Liver (tissue), 10 donors: ENCODE measurements at places on chromosomes 7 and 10.

DNA sequence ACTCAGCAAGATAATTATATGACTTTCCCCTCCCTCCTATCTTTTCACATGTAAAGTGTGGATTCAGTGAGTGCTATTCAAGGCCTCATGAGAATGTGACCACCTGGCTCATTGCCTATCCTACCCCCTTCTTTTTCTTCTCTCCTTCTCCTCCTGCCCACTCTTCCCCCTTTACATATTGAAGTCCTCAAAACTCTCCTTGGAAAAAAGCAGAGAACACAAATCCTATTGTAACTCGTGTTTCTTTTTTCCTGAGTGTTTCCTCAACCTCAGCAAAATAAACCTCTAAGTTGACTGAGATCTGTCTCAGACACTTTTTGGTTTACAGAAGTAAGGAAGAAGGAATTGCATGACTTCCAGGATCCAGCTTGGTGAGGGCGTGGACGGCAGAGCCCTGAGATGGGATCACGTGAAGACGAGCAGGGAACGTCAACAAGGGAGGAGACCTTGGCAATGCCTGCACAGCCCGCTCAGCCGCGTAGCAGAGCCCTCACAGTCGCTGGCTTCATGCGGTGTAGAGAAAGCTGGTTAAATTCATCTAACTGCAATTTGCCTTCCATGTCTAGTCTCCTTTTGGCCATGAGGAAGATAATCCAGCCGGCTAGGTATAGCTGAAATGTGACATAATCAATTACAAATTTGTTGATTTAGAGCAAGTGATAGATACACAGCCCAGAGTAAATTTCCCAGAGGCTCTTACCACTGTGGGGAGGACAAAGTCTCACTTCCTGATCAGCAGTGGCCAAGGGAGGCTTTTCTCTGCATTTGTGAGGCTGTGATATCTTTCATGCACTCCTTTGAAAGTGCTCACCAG is 75.7 kb downstream of the LYZL2 start:
- peaks cover 14% of the 10 kb centered on the region for H3K4me1 ChIP-seq
- DNase-seq, result no peak
- peak overlapping the region; percentile 40 for H3K4me3 ChIP-seq
- H3K36me3 ChIP-seq, result no peaks in the 10 kb centered on the region

DNA sequence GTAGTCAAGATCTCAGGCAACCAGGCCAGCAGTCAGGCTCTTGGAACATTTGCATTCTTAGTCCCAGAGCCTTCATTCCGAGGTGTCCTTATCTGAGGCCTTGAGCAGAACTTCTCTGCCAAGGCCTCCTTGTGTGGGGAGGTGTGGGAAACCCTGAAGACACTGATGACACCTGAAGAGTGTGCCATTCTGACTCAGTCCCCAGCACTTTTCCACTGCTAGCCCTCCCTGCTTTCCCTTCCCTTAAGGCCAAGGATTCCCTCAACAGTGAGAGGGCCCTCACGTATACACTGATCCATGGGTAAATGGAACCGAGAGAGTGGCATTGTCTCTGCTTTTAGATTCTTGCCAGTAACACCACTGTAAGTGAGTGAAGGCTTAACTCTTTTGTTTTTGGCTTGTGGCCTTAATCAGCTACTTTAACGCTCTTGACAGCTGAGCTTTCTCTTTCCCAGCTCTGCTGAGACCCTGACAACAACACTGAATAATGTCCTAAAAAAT is 30.3 kb downstream of the TRDMT1 start:
- no peak overlapping the region for H3K4me3 ChIP-seq
- no peaks in the 10 kb centered on the region for H3K36me3 ChIP-seq
- H3K27ac ChIP-seq, result no peak overlapping the region
- DNase-seq, result no peak
- no peaks in the 10 kb centered on the region for H3K4me1 ChIP-seq

GRCh38 chr10:43574001-43574892 is at the start of gene ZNF239:
Gene ZNF239, minus strand, starts transcription at chr10:43574616. Its CDS starts 16,537 bp downstream, at chr10:43558079.
- peaks cover 3% of the 10 kb centered on the region for H3K4me1 ChIP-seq
- peak within 1 kb of the TSS; percentile 44 for H3K4me3 ChIP-seq
- H3K27me3 ChIP-seq, result no peaks in the 10 kb centered on the region
- no peaks in the 10 kb centered on the region for H3K36me3 ChIP-seq

DNA sequence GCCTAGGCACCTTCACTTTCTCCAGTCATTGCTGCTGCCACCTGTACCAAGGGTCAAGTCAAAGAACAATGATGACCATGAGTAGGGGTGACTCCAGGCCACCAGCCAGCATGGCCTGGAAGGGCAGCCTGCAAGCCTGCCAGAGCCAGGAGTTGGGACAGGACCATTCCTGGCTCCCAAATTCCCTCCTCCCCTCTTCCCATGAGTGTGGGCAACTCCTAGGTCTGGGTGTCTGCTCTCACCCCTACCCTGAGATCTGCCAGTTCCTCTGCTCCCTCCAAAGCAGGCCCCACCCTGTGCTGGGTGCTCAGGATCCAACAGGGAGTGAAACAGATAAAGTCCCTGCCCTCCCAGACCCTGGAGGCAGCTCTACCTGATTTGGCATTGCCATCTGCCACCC is 125.8 kb upstream of the NANOS1 start:
- H3K4me3 ChIP-seq, result no peak overlapping the region
- DNase-seq, result no peak
- no peaks in the 10 kb centered on the region for H3K27me3 ChIP-seq
- no peak overlapping the region for H3K27ac ChIP-seq

GRCh38 chr7:43791-44540 is 148.4 kb upstream of the FAM20C start:
- DNase-seq, result no peak
- no peak overlapping the region for H3K27ac ChIP-seq
- no peaks in the 10 kb centered on the region for H3K4me1 ChIP-seq

DNA sequence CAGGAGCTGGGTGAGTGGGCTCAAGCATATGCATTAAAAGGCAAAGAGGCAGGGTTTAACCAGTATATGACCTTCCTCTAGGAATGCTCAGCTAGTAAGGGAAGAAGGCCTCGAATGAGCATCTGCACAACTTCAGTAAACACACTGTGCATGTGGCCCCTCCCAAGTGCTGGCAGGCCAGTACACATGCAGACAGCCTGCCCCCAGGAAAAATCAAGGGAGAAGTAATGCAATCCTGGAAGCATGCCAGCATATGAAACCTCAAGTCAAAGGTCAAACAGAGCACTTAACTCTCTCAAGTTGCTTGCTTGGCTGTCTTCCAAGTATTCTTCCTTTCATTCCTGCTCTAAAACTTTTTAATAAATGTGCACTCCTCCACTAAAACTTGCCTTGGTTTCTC is 208.4 kb downstream of the ACTR3B start:
- H3K27ac ChIP-seq, result no peak overlapping the region
- DNase-seq, result no peak
- no peaks in the 10 kb centered on the region for H3K36me3 ChIP-seq
- no peak overlapping the region for H3K4me3 ChIP-seq
- no peaks in the 10 kb centered on the region for H3K27me3 ChIP-seq
- H3K4me1 ChIP-seq, result no peaks in the 10 kb centered on the region

DNA sequence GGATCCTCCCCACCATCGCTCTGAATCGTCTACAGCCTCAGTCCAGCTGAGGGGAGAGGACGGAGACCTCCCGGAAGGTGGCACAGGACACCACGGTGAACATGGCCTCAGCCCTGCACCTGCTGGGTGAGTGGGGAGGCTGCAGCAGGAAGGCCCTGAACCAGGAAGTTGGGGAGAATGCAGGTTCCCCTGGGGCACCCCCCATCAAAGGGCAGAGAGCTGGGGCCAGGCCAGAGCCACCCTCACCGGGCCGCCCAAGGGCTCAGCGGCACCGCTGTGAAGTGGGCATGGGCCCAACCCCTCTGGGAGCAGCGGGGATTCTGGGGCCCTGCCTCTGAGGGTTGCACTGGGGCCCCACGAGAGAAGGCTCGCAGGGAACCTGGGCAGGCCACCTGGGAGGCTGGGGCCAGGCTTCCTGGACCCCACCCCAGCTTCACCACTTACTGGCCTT is 98.7 kb downstream of the MICALL2 start:
- H3K27ac ChIP-seq, result no peak overlapping the region
- DNase-seq, result no peak
- no peaks in the 10 kb centered on the region for H3K4me1 ChIP-seq
- no peaks in the 10 kb centered on the region for H3K36me3 ChIP-seq

DNA sequence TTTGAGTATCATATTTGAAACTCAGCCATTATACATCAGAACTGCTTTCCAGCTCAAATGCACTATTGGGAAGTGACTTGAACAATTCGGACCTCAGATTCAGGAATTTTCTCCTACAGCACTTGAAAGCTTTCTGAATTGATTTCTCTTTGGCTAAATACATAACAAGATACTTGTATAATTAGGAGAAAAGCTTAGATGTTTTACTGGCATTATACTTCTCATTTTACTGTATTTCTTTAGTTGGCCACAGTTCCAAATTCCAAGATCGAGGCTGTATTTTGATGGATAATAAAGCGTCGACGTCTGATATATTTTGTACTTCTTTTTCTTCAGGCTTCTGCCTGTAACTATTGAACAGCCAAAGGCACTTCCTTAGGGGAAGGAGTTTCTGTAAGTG is 26.7 kb upstream of the LYZL2 start:
- H3K27me3 ChIP-seq, result no peaks in the 10 kb centered on the region
- H3K27ac ChIP-seq, result no peak overlapping the region
- no peak overlapping the region for H3K4me3 ChIP-seq

DNA sequence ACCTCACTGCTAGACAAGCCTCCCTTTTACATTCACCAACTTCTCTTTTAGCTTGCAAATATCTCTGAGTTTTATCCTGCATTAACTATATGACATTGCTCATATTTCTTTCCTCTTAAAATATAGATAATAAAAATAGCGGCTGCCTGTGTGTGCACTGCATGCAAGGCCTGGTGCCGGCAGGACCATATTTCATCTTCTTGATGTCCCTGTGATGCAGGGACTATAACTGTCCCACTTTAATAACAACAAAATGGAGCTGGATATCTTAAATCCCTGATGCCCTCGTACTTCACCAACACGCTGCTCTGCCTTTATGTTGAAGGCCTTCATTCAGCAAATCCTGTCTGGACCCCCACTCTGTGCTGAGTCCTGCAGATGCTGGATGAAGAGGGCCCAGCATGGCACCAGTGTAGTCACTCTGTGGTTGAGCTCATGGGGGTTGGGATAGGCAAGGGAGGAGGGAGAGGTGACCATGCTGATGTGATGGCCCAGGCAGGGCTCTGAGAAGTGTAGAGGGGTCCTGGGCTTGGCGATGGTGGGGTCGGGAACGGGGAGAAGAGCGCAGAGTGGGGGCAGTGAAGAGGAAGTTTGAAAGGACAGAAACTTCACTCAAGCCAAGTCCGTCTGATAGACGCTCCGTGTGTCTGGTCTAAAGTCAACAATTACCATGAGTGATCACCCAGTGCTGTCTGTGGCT is 40.4 kb downstream of the C10orf90 start:
- DNase-seq, result no peak
- H3K4me1 ChIP-seq, result no peaks in the 10 kb centered on the region
- H3K4me3 ChIP-seq, result no peak overlapping the region
- no peak overlapping the region for H3K27ac ChIP-seq
- no peaks in the 10 kb centered on the region for H3K36me3 ChIP-seq

GRCh38 chr10:29370097-29371092 is 81.5 kb downstream of the LYZL1 start:
- H3K36me3 ChIP-seq, result no peaks in the 10 kb centered on the region
- H3K27me3 ChIP-seq, result no peaks in the 10 kb centered on the region
- H3K4me3 ChIP-seq, result no peak overlapping the region
- H3K4me1 ChIP-seq, result peaks cover 9% of the 10 kb centered on the region

- no peaks in the 10 kb centered on the region for H3K4me1 ChIP-seq
- H3K27ac ChIP-seq, result no peak overlapping the region
- H3K27me3 ChIP-seq, result no peaks in the 10 kb centered on the region
- no peak overlapping the region for H3K4me3 ChIP-seq
- DNase-seq, result peak; percentile 65
- no peaks in the 10 kb centered on the region for H3K36me3 ChIP-seq
Observed at GRCh38 chr10:12902135-12902572, 99.4 kb downstream of the CCDC3 start.

DNA sequence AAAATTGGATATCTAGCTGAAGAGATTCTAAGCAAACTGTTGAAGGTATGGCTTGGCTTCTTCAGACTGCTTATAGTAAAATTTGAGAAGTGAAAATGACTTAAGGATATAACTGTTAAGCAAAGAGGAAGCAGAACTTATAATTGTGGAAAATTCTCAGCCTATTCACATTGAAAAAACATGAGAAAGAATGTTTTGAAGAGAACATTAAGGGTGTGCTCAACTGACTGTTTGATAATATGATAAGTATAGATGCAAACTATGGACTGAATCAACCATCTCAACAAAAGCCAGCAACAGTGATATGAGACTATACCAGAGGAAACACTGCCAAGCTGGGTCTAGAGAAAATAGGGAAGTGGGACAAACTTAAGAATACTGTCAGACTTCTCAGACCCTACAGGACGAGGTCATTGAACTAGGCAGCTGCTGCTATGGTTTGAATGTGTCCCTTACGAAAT is 133.1 kb upstream of the PPP1R3A start:
- H3K36me3 ChIP-seq, result no peaks in the 10 kb centered on the region
- no peak for DNase-seq
- H3K27ac ChIP-seq, result no peak overlapping the region
- no peaks in the 10 kb centered on the region for H3K27me3 ChIP-seq

DNA sequence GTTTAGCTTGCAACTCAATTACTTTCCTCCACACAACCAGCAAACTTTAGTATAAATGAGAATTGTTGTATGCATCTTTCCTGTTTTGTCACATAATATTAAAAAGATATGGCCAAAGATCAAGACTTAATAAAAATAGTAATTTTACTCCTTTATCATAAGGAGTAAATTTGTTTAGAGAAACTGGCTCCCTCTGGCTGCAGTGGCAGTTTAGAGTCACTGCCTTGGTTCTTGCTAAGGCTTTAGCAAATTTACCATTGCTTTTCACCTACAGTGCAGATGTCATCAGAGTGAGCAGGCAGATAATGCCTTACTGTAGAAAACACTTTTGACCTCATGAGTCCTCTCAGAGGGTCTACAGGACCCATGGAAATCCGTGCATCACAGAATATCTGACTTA is 2.6 kb downstream of the PRPF18 start:
- no peaks in the 10 kb centered on the region for H3K27me3 ChIP-seq
- H3K4me1 ChIP-seq, result peaks cover 8% of the 10 kb centered on the region
- DNase-seq, result no peak
- no peak overlapping the region for H3K4me3 ChIP-seq
- H3K27ac ChIP-seq, result no peak overlapping the region

GRCh38 chr10:132471125-132471451 is 66.5 kb upstream of the INPP5A start:
- no peak overlapping the region for H3K4me3 ChIP-seq
- no peaks in the 10 kb centered on the region for H3K27me3 ChIP-seq
- H3K4me1 ChIP-seq, result no peaks in the 10 kb centered on the region
- H3K36me3 ChIP-seq, result no peaks in the 10 kb centered on the region

GRCh38 chr10:33596422-33596821 is 262.0 kb upstream of the NRP1 start:
- H3K27me3 ChIP-seq, result no peaks in the 10 kb centered on the region
- no peak overlapping the region for H3K4me3 ChIP-seq
- no peak for DNase-seq
